ENCODE measurements at places on chromosomes 11 and 22.

GRCh38 chr11:60230681-60231080 is 12.3 kb downstream of the MS4A4E start:
- no peak for DNase-seq

DNA sequence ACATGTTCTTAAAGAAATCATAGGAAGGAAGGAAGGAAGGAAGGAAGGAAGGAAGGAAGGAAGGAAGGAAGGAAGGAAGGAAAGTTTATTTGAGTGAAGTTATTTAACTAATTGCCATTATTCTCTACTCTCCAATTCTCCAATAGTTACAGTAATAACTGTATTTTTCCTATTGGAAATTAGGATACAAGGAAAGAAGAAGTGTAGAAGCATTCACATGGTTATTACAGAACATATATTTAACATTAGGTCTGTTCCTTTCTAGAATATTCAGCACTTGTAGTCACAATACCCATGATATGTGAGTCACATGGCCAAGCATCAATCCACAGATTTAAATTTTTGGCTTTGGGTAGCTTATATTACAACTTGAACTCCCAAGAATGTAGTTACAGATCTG is 230.6 kb downstream of the SOX6 start:
- DNase-seq, result no peak

GRCh38 chr22:49525801-49526535 is 301.7 kb downstream of the BRD1 start:
- no peak for DNase-seq

- peak; percentile 71 for DNase-seq
These were observed 49.5 kb upstream of the HSPA8 start for GRCh38 chr11:123111465-123111864.

GRCh38 chr11:118051611-118052461 is 25.0 kb upstream of the TMPRSS4 start:
- no peak for DNase-seq

GRCh38 chr11:108859510-108859909 is 194.6 kb downstream of the DDX10 start:
- no peak for DNase-seq

DNA sequence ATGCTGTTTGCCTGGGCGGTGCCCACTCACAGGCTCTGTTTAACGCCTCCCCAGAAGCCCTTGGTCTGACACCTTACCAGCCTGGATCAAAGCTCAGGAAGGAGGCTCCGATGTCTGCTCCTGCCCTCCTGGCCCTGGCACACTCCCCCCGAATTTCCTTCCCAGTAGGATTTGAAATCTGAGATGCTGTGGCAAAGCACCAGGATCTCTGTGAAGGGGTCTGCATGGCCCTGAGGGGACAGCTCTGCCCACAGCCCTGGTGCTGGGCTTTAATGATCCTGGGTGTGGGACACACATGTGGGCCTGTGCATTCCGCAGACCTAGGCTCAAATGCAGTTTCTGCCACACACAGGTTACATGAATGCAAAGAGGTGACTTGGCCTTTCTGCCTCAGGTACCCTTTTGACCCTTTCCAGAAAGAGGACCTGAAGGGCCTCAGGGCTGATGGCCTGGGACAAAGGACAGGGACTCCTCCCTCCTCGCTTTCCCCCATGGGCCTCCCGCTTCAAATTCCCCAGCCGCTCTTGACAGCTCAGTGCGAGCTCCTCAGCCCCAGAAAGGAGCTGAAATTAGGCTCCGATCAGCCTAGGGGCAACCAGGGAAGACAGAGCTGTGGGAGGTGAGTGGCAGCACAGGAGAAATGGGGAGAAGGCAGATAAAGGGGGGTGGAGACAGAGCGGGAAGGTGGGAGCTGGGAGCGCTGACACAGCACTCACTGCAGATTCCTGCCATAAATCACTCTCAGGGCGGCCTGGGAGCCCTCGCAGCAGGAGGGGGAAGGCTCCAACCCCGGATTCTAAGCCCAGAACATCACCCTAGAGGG is 41.3 kb downstream of the TRIM29 start:
- DNase-seq, result no peak

GRCh38 chr11:67248653-67249052 is 17.6 kb upstream of the GRK2 start:
- no peak for DNase-seq

DNA sequence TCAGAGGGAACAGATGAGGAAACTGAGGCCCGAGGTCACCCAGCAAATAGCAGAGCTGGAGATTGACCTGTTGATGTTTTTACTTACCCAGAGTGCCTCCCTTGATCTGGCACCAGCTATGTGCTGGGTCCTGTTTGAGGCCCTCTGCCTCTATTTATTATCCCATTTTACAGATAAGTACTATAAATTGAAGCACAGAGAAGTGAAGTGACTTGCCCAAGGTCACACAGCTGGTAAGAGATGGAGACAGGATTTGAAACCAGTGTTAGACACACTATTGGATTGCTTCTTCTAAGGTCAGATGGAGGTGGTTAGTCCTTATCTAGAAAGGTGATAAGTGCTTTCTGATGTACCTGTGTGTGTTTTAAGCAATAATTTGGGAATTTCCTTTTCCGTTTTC is 13.5 kb downstream of the SGSM1 start:
- DNase-seq, result no peak

DNA sequence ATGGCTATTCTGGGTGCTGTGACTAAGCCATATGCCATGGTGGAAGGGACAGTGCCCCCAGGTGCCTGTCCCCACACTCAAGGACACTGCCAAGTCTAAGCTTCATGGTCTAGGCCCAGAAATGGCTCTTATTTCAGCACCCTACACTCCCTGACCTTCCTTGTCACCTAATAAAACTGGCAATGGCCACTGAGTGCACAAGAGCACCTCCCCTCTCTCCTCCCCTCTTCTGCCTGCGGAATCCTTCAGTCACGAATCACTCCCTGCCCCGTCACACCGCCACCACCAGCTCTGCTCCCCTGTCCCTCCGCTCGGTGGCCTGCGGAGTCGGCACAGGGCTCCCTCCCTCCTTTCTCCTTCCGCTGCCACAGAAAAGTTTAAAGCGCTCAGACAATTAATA is 19.0 kb upstream of the LMO1 start:
- DNase-seq, result no peak

GRCh38 chr11:96905143-96905542 is 515.3 kb downstream of the JRKL start:
- no peak for DNase-seq

DNA sequence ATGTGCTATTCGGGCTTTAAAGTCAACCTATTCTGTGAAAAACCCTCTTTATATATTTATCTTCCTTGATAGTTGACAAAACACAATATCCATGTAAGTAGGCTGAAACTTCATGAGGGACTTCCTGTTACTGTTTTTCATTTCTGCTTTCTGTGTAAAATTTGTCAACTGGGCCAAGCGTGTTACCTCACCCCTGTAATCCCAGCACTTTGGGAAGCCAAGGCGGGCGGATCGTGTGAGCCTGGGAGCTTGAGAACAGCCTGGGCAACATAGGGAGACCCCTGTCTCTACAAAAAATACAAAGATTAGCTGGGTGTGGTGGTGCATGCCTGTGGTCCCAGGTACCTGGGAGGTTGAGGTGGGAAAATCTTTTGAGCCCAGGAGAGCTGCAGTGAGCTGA is 66.5 kb upstream of the SLC25A18 start:
- DNase-seq, result no peak

DNA sequence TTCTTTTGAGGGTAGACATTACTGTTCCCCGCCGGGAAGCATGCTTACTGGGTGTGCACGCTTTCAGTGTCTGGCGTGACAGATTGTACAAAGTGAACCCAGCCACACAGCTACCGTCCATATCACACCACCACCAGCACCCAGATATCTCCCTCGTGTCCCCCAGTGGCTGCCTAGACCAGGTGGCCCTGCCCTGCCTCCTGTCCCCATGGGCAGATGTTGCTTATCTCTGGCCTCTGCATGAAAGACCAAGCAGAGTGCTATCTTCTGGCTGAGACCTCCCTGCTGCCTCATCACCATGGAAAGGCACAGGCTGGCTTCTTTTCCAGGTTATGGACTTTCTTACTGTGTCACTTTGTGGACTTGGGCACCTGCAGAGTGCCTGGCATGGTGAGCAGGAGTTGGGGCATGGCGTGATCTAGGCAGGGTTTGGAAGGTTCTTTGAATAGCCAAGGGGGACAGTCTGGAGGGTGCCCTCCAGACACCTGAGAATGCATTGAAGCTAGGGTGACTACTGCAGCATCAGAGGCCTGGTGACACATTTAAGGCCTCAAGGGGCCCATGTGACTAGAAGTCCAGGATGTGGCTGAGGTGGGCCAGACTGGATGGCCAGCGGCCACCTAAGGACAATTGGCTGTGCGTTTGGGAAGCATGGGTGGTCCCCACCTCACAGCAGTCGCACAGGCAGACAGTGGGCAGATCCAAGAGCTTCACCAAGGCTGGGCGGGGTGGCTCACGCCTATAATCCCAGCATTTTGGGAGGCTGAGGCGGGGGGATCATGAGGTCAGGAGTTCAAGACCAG is 4.7 kb downstream of the TANGO2 start:
- DNase-seq, result no peak

GRCh38 chr22:27669798-27670599 is 131.6 kb downstream of the MN1 start:
- DNase-seq, result no peak

DNA sequence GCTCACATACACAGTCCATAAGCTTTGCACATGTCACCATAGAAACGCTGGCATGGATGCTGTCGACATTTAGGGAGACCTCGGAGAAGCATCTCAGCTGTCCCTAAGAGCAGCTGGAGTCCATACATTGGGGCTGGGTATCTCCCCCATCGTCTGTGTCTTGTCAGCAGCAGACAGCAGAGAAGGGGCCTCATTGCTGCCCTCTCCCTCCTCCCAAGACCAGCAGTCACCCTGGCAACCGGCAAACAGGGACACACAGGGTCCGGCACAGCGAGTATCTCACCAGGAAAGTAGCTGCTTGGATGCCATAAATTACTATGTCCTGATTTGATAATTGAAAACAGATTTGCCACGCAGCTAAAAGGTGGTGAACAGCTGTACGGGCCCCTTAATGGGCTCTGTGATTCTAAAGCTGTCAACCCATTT is 84.4 kb downstream of the CD44 start:
- no peak for DNase-seq

DNA sequence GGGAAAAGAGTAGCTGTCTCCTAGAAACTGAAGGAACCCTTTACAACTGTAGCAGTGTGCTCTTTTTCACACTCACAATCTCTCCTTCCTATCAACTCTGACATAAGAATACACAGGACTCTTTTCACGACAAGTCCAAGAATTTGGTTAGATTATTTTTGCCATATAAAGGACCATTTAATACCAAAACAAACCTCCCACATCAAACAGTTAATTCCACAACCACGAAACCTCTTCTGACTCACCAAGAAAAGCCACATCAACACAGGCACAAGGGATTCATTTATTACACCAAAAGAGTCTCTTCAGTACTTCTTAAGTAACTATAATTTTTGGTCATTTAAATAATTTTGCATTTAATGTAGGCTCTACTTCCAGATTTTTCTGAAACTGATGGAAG is 222.6 kb upstream of the PITPNB start:
- peak; percentile 72 for DNase-seq

DNA sequence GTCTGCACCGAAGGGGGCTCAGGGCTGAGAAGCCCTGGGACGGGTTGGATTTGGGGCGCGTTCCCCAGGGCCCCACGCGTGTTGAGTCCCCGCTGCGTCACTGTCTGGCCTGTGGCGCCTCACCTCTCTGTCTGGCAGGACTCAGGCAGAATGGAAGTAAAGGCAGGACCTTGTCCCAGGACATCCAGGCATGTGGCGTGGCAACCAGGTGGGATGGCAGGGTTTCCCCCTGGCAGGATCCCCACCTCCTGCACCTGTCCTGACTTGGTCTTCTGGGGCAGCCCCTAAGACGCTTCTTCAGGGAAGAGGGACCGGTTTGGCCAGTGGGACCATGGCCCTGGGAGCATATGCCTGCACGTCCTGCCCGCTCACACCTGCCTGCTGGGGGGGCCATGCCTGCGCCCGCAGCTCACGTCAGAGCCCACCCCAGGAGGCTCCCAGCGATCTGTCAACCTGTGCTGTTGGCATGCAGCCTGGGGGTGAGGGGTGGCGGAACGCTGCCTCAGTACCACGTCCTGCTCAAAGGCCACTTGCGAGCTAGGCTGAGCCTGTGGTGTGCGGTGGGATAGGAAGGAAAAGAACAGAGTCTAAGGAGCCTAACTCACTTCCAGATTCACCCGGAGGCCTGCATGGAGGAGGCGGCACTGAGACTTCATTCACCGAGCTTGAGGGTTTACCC is 72.7 kb downstream of the KCNQ1 start:
- no peak for DNase-seq

- peak; percentile 34 for DNase-seq
These were observed 140.2 kb upstream of the TIMP3 start for GRCh38 chr22:32661296-32661695.

- DNase-seq, result peak; percentile 52
These were observed 432 bp upstream of the GRK2 start for GRCh38 chr11:67265633-67266448.

- no peak for DNase-seq
These were observed 3.8 kb downstream of the MN1 start for GRCh38 chr22:27797520-27798391.

DNA sequence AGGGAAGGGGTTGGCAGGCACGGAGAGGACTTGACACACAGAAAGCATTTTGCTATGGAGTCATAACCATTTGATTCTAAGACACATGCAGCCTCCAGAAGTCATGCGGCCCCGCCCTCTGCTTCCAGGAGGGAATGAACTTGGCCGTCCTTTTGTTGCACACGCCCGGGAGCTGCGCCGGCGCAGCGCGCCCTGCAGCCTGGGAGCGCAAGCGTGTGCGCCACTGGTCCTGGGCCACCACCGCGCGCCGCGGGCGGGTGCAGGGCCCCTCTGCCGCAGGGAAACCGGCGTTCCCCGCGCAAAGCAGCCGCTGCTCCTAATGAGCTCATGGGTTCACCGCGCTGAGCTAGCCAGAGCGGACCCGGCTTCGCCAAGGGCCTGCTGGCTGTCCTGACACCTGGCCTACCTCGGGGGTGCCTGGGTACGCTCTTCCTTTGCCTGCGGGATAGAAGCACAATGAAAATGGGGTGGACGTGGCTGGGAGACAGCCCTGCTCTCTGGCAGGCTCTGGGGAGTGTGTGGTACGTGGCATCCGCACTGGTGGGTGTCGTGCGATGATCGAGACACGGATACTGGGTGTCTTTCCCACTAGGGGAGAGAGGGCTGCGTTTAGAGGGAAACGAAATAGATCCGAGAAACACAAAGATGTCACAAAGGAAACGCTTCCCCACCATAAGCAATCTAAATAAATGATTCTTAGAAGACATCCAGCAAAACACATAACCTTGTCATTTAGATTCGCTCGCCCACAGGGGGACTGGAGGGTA is 669 bp downstream of the MICAL3 start:
- peak; percentile 57 for DNase-seq

DNA sequence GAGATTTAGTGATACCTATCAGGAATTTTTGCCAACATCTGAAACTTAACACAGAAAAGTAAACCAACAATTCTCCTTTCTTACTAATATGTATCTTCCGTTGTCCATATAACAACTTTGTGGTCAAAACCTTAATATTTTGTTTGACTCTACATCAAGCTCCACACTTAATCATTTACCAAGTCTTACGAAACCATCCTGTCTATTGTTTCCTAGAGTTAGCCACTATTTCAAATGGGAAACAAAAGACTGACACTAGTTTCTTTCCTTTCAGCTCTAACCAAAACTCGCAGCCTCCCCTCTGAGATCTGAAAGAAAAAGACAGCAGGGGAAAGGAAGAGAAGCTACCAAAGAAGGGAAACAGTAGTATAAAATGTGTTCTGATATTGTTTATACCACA is 26.5 kb upstream of the PRDM10 start:
- peak; percentile 48 for DNase-seq
